NCI-H526 (cell line): ENCODE measurements at places on chromosomes 2 and 18.

- no peak for DNase-seq
Measured at GRCh38 chr2:109254174-109254904, 125.3 kb downstream of the SH3RF3 start.

DNA sequence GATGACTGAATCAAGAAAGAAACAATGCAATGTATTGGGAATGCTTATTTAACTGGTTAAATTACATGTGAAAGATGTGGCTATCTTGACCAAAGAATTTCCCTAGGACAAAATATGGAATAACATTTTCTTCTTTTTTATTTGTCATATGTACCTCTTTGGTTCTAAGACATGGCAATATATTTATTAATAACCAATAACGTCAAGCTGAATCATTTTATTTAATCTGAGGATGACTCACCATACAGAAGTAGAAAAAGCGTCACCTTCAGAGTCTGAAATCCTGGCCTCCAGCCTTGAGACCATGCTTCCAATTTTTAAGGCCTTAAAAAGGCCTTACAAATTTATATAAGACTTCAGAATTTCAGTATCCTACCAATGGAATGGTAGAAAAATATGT lies 1464.9 kb downstream of the SUCLG1 start:
- no peak for DNase-seq

- DNase-seq = no peak
Measured at GRCh38 chr2:187475499-187476248, 27.6 kb upstream of the CALCRL start.

GRCh38 chr2:70089983-70090525 lies 2.8 kb downstream of the PCBP1 start:
- DNase-seq = no peak

- DNase-seq = no peak
Measured at GRCh38 chr2:150475479-150476250, 11.8 kb downstream of the RND3 start.

- no peak for DNase-seq
Measured at GRCh38 chr18:75170022-75170789, 38.7 kb downstream of the PTGR3 start.

GRCh38 chr2:136207030-136207623 lies 89.2 kb upstream of the CXCR4 start:
- peak; percentile 16 for DNase-seq

GRCh38 chr2:29573612-29574011 lies 347.8 kb downstream of the ALK start:
- no peak for DNase-seq

DNA sequence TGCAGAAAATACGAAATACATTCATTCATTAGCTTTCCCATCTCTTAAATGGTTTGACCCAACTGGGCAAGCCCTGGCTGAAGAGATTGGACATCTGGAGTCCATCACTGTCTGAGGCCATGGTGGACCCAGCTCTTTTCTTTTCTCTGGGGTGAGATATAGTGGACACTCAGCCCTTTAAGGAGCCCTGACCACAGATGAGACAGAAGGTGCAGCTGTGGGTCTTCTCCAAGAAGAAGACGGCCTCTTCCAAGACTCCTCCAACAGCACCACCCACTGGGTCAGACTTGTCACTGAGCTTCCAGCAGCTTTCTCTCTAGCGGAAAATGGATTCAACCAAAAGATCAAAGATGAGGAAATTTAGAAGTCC lies 27.2 kb downstream of the TWIST2 start:
- no peak for DNase-seq

GRCh38 chr2:101962309-101962708 lies 29.5 kb upstream of the IL1R2 start:
- DNase-seq = no peak

- DNase-seq = no peak
Measured at GRCh38 chr2:190987938-190988337, 26.0 kb downstream of the STAT1 start.

DNA sequence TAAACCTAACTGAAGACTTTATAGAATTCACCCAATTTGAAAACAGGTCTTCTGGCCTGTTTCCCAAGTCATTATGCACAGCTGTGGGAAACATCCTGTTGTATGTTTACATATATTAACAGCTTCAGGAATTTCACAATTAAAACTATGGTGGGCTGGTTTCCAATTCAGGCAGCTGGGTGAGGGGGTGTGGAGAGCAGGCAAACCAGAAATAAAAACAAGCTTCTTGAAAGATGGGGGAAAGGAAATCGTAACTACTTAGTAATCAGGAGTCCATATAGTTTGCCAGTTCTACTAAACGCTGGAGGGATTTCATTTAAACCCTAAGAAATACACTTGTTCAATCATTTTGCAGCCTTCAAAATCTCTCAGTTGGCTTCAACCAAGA lies 22.8 kb downstream of the ATP8B1 start:
- DNase-seq = no peak

GRCh38 chr18:32093102-32093511 lies 1.4 kb downstream of the RNF138 start:
- DNase-seq = peak; percentile 63

- DNase-seq = no peak
Measured at GRCh38 chr2:71693286-71694270, 240.2 kb downstream of the DYSF start.

GRCh38 chr2:159126432-159127022 lies 158.1 kb downstream of the TANC1 start:
- no peak for DNase-seq

GRCh38 chr18:9366126-9366714 lies 31.6 kb downstream of the TWSG1 start:
- DNase-seq = peak; percentile 15

GRCh38 chr2:47695800-47696477 lies 87.0 kb upstream of the MSH6 start:
- no peak for DNase-seq

- DNase-seq = peak; percentile 19
Measured at GRCh38 chr18:3885209-3885792, 435.3 kb downstream of the TGIF1 start.

GRCh38 chr18:21664069-21664468 lies 40.5 kb downstream of the ABHD3 start:
- DNase-seq = no peak

DNA sequence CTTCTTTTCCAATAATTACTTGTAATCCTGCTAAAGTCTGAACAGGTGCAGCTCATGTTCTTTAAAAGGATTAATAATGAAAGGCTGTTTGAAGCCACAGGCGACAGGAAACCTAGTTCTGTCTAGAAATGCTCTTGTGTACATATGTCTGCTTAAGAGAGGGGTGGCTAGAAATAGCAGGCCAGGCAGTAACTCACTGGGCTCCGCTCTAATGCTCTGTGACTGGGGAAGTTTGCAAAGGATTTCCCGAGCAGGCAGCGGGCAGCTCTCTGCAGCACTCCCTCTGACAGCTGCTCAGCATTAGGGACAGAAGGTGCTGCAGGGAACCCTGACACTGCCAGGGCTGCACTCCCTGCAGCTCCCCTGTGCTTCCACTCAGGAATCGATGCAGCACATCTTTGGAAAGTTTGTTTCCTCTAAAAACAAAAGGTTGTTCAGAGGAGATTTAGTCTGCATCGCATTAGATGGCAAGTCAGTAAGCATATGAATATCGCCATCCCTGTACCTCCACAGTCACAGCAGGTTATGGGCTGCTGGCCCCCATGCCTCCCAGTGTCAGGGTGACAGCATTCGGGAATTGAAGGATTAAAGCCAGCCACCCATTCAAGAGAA lies 33.1 kb upstream of the TTC39C start:
- no peak for DNase-seq

- no peak for DNase-seq
Measured at GRCh38 chr2:70011786-70012185, 50.4 kb upstream of the ASPRV1 start.

- DNase-seq = no peak
Measured at GRCh38 chr2:46849046-46849715, 66.4 kb downstream of the MCFD2 start.

GRCh38 chr2:231563378-231563961 lies 29.2 kb upstream of the TEX44 start:
- peak; percentile 83 for DNase-seq

DNA sequence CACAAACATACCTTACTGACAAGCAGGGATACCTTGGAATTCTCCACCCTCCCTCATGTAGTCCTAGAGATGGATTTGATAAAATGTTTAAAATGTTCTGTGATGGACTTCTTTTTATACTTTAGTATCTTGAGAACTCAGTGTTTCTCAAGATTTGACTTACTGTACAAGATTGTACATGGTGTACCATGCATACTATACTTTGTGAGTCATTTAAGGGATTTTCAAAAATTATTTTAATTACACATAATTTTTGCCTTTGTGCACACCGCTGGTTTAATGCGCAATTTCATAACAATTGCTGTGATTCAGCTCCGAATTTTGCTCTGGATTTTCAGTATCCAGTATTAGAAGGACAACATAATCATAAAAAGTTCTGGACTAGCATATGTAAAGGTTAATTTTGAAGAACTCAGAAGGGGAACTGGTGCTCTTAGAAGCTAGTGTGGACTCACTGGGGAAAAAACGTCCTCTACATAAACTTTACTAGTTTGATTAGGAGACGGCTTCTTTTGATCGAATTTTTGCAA lies 78.6 kb upstream of the ACSL3 start:
- no peak for DNase-seq

DNA sequence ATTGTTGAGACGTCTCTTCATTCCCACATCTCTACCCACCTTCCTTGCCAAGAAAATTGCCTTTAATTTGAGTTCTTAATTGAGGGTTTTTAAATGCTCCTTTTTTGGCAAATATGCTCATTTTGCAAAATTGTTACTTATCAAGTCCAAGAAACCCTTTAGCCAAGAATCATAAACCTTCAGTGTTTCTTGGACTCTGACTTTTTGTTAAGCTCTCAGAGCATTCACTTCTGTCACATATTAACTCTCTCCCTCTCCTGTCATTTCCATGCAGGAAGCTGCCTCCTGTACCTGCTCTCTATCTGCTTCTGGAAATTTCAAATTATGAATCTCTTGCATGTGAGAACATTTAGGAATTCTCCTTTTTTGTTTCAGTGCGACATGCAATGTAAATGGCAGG lies 100.0 kb upstream of the PIEZO2 start:
- DNase-seq = no peak

GRCh38 chr18:65753520-65753919 lies 2.7 kb downstream of the CDH7 start:
- DNase-seq = peak; percentile 54

GRCh38 chr2:51484605-51485004 lies 452.7 kb upstream of the NRXN1 start:
- DNase-seq = no peak

- no peak for DNase-seq
Measured at GRCh38 chr2:120244656-120245519, 7.8 kb upstream of the RALB start.

DNA sequence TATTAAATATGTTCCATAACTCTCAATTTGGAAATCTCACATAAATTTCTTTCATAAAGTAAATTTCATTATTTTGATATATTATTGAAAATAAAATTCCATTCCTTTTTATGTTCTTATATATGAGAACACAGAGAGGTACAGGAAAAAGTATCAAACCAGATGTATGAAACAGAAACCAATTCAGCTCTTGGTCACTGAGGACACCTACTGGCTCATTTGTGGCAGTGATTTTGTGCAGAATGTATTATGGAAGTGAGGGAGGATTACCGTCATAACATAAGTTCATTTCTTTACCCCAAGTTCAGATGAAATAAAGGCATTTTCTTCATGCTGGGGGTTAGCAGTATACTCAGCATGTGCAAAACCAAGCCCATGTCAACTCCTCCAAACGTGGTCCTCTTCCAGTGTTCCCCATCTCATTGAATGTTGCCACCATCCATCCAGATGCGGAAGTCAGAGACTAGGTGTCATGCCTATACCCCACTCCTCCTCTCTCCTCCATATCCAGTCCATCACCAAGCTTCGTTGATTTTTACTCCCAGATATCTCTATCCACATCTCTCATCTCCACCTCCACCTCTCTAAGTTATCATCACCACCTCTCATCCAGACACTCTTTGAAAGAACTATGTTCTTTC lies 41.7 kb upstream of the MALL start:
- peak; percentile 7 for DNase-seq

- peak; percentile 97 for DNase-seq
Measured at GRCh38 chr2:95076705-95077529, 44.7 kb downstream of the MRPS5 start.

- no peak for DNase-seq
Measured at GRCh38 chr18:7855028-7855427, 287.9 kb downstream of the PTPRM start.

DNA sequence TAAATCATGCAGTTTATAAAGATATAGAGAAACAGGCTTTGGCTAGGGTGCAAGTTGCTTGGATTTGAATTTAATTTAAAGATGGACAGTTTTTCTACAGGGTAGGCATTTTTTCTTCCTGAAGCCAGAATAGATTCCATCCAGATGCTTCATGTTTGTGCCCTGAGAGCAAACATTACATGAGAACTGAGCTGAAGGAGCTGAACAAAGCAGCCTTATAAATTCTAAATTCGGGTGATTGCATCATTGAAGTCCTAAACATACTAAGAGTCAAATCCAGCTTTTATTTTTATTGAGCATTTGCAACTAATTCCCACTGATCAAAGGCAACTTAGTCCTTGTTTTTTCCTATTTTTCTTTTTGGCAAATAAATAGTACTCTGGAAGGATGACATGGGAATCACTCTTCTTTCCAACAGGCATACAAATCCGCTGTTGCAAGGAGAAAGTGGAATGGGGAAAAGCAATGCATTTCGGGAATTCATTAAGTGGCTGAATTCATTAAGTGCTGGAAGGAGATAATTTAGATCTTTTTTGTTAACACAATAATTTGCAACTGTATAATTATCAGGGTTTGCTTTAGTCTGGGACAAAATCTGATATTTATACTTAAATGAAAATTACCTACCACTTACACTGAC lies 828.0 kb downstream of the SLC4A3 start:
- no peak for DNase-seq

DNA sequence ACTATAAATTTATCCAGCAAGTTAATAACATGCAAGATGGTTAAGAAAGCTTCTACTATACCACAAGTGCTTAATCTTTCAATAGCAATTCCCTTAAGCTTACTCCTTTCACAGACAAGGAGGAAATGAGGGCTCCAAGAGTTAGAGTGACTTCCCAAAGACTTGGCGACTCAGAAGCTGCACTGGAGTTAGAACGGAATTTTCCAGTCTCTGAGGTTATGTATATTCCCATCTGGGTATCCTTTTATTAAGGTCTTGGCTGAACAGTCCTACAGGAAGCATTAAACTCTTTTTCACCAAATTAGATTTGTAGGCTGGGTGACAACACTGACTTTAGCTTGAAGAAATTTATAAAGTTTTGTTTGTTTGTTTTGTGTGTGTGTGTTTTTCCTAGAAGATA lies 256.9 kb upstream of the DPP10 start:
- no peak for DNase-seq

GRCh38 chr2:12226653-12227052 lies 480.2 kb downstream of the LPIN1 start:
- no peak for DNase-seq

- no peak for DNase-seq
Measured at GRCh38 chr2:226752887-226753286, 46.7 kb downstream of the IRS1 start.
